ENCODE measurements at places on chromosomes 12 and 14. TPM values are rescaled to one million over a fixed set of nuclear protein-coding genes. Genes with fewer than 3 reads are reported as not detected.

FAM186B gene
- 2.4 TPM for polyA plus RNA-seq

WIF1 gene
- 2.0 TPM for polyA plus RNA-seq

KRT78 gene
- not detected for polyA plus RNA-seq

GNG2 gene
- polyA plus RNA-seq, result 50.7 TPM

SLC39A5 gene
- polyA plus RNA-seq, result 0.47 TPM

PTGER2 gene
- 1.9 TPM for polyA plus RNA-seq

SLC38A4 gene
- polyA plus RNA-seq, result 5.8 TPM

PRORP gene
- 21.3 TPM for polyA plus RNA-seq

DAO gene
- polyA plus RNA-seq, result not detected

FAR2 gene
- polyA plus RNA-seq, result 17.3 TPM

RDH16 gene
- polyA plus RNA-seq, result 0.10 TPM

TSFM gene
- polyA plus RNA-seq, result 31.8 TPM

ASIC1 gene
- 10.1 TPM for polyA plus RNA-seq

SERPINA9 gene
- not detected for polyA plus RNA-seq

CLEC2D gene
- polyA plus RNA-seq, result 11.5 TPM

MGST1 gene
- polyA plus RNA-seq, result 32.9 TPM

PRH2 gene
- polyA plus RNA-seq, result 0.85 TPM

PIK3C2G gene
- polyA plus RNA-seq, result 1.9 TPM

KIF26A gene
- 6.4 TPM for polyA plus RNA-seq

KIF5A gene
- 0.46 TPM for polyA plus RNA-seq

POLE2 gene
- 7.2 TPM for polyA plus RNA-seq

GALNT6 gene
- polyA plus RNA-seq, result 0.28 TPM

CMKLR1 gene
- 4.0 TPM for polyA plus RNA-seq

C12orf42 gene
- 0.91 TPM for polyA plus RNA-seq

MANSC4 gene
- polyA plus RNA-seq, result 0.31 TPM

OSBPL8 gene
- 30.9 TPM for polyA plus RNA-seq

DIP2B gene
- polyA plus RNA-seq, result 14.6 TPM

FRMD6 gene
- polyA plus RNA-seq, result 31.2 TPM

Measured in muscle of back (tissue), 13 donors.